ENCODE measurements at places on chromosomes 3 and 15.

DNA sequence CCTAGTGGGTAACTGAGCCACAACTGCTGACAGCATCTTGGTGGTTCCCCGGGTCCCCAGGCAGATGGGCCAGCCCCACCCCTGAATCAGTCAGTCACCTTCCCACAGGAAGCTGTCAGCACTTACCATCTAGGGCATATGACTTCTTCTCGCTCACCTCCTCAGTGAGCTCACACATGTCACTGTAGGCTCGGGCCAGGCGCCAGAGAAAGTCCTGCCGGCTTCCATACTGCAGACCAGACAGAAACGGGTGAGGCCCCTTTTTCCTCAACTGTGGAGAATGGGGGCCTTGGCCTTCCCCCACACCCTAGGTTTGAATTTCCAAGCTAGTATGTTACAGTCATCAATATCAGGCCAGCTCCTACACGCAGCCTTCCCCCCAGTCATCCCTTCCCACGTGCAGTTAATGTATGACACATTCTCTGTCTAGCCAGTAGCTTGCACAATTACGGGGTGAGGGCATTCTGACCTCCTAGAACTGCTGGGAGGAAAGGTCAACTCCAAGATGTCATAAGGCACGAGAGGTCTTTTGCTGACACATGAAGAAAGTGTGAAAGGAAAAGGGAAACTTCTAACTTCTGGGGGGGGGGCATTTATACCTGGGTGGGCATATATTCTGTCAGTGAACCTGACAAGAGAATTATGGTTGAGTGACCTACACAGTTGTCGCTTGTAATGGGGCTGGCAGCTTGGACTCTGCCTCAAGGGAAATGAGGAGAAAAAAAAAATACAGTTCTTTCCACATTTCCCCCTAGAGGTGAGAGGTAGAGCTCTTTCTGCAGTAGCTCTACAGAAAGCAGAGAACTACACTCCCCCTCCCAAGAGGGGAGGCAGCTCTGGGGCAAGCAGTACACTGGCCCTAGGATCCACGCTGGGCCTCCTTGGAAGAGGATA lies 10.9 kb downstream of the RMDN3 start:
- no peak overlapping the region for H3K27ac ChIP-seq
- no peak for DNase-seq

DNA sequence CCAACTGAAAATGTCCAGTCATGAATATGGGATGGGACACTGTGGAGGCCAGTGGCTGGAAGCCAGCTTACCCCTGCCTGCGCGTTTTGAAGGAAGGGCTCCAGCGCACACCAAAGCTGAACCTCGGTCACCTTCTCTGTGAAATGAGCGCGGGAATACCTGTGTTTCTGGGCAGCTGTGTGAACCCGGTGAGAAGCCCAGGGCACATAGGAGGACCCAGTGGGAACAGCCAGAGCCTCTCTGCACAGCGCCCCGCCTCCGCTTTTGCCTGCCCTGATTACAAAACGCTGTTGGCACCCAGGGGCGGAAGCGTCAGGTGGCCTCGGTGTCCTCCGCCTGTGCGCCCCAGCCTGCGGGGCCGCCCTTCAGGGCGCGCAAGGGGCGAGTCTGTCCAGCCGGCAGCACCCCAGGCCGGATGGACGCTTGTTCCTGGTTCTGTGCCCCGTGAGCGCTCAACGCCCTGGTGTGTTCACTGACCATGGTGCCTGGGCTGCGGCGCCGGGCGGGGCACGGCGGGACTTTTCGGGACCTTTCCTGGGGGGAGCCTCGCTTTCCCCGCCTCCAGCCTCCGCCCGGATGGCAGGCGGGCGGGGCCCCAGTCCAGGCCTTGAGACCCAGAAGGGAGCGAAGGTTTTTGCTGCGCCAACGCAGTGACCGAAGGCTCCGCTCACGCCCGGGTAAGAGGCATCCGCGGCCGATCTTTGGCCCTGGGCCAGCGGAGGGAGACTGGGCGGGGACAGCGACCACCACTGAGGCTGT lies at the start of gene SQOR:
Gene SQOR (plus strand): TSS at position 598 of the 759 bp plus-strand sequence. CDS start 23,895 bp downstream, outside the sequence.
- no peaks in the 10 kb centered on the region for H3K36me3 ChIP-seq
- H3K4me3 ChIP-seq: peak within 1 kb of the TSS; percentile 72
- H3K27ac ChIP-seq: no peak within 1 kb of the TSS
- DNase-seq: peak; percentile 68

DNA sequence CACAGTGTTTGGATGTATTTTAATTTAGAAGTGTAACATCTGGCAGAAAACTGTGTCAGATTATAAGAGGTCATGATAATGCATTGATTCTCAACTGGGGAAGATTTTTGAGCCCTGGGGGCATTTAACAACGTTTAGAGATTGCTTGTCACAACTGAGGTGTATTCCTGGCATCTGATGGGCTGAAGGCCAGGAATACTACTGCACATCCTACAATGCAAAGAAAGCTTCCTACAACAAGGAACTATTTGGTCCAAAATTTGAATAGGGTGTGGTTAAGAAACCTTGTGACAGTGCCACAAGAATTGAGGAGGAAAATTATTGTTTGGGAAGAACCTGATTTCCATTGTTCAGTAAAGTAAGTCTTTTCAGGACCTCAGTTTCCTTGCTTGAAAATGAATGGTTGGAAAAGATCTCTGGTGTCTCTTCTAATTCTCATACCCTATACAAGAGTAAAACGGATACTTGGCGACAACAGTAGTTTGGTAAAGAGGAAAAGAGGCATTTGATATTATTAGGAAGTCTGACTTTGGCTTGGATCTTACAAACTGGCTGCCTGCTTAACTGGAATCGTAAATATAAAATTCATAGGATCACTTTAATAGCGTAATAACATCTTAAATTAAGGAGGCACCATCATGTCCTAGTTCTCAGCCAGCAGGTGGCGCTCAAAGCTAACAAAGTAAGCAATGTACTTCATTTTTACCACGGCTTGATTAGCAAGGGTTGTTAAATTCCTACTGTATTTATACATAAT lies 4.3 kb downstream of the DAZL start:
- no peak overlapping the region for H3K27ac ChIP-seq
- no peak overlapping the region for H3K4me3 ChIP-seq
- H3K27me3 ChIP-seq: no peaks in the 10 kb centered on the region
- peaks cover 2% of the 10 kb centered on the region for H3K36me3 ChIP-seq
- H3K4me1 ChIP-seq: no peaks in the 10 kb centered on the region
- DNase-seq: peak; percentile 56

DNA sequence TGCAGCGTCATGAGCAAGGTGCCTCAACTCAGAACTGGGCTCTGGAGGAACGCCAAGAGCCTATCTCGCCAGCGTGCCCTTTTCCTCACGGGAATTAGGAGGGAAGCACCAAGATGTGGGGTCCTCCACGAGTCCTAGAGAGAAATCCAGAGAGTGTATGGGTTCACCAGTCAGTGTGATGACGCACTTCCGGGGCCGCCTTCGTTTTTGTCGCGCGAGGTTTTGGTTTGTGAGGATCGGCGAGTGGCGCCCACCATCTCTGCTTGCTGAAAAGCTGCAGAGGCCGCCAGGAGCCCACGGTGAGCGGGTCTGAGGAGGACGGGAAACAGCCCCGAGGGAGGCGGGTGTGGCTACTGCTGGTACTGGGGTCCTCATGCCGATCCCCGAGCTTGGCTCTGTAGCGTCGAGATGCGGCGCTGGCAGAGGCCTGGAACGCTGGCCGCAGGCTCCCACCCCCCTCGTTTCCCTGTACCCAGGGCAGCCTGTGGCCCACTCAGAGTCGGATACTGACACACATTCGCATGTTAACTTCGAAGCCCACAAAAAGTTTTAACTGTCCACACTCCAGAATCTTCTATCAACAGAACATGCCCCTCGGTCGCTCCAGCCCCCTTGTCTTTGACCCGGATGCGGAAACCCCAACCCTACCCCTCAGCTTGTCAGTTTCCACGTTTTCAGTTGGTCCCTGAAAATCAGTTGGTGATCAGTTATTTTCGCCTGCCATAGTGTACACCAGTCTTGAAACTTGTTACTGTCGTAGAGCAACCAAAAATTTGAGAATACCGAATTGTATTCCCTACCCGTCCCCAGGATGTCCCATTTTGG lies 30.4 kb downstream of the ZNF662 start:
- no peak overlapping the region for H3K4me3 ChIP-seq
- H3K27ac ChIP-seq: no peak overlapping the region
- no peaks in the 10 kb centered on the region for H3K4me1 ChIP-seq
- no peaks in the 10 kb centered on the region for H3K36me3 ChIP-seq

- DNase-seq: peak; percentile 60
- H3K4me3 ChIP-seq: peak overlapping the region; percentile 86
- no peaks in the 10 kb centered on the region for H3K4me1 ChIP-seq
- H3K36me3 ChIP-seq: no peaks in the 10 kb centered on the region
- H3K27ac ChIP-seq: no peak overlapping the region
Observed at GRCh38 chr15:100880139-100880896, 687 bp downstream of the ALDH1A3 start.

GRCh38 chr3:57031631-57032541 lies 28.6 kb upstream of the SPATA12 start:
- no peak for DNase-seq
- no peak overlapping the region for H3K27ac ChIP-seq
- H3K36me3 ChIP-seq: no peaks in the 10 kb centered on the region
- no peaks in the 10 kb centered on the region for H3K27me3 ChIP-seq
- peaks cover 4% of the 10 kb centered on the region for H3K4me1 ChIP-seq
- no peak overlapping the region for H3K4me3 ChIP-seq

DNA sequence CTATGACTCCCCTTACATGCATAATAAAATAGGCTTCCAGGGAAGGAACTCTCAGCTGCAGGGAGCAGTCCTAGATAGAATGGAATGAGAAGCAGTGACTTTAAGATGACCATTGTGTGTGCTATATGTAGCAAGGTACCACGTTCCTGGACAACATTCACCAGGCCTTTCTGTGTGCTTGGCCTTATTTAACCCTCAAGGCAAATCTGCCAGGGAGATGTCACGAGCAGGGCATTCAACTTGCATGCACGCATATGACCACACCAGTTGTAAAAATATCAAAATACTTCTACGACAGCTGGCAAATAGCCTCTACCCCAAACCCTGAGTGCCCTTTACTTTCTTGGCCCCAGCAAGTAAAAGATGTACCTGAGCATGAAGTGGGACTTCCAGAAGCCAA lies 197.3 kb upstream of the ST8SIA2 start:
- peaks cover 2% of the 10 kb centered on the region for H3K36me3 ChIP-seq
- H3K4me1 ChIP-seq: no peaks in the 10 kb centered on the region
- DNase-seq: no peak
- H3K27me3 ChIP-seq: no peaks in the 10 kb centered on the region
- no peak overlapping the region for H3K27ac ChIP-seq
- no peak overlapping the region for H3K4me3 ChIP-seq

GRCh38 chr3:122435950-122436349 lies 20.1 kb upstream of the WDR5B start:
- no peak for DNase-seq
- H3K4me3 ChIP-seq: no peak overlapping the region
- H3K4me1 ChIP-seq: no peaks in the 10 kb centered on the region

DNA sequence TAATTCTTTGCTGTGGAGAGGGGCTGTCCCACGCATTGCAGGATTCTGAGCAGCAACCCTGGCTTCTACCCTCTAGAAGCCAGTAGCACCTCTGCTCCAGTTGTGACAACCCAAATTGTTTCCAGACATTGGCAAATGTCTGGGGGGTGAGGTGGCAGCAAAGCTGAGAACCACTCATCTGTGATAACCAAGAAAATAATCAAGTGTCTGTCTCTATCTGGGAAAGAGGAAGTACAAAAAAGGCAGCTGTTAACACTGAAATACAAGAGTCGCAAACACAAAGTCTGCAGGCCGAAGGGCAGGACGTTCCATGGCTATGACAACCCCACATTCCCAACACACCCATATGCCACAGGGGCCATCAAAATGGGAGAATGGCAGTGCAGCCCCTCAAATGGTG lies 42.2 kb upstream of the GNB5 start:
- no peak for DNase-seq
- peaks cover 4% of the 10 kb centered on the region for H3K36me3 ChIP-seq
- no peaks in the 10 kb centered on the region for H3K27me3 ChIP-seq
- no peaks in the 10 kb centered on the region for H3K4me1 ChIP-seq

DNA sequence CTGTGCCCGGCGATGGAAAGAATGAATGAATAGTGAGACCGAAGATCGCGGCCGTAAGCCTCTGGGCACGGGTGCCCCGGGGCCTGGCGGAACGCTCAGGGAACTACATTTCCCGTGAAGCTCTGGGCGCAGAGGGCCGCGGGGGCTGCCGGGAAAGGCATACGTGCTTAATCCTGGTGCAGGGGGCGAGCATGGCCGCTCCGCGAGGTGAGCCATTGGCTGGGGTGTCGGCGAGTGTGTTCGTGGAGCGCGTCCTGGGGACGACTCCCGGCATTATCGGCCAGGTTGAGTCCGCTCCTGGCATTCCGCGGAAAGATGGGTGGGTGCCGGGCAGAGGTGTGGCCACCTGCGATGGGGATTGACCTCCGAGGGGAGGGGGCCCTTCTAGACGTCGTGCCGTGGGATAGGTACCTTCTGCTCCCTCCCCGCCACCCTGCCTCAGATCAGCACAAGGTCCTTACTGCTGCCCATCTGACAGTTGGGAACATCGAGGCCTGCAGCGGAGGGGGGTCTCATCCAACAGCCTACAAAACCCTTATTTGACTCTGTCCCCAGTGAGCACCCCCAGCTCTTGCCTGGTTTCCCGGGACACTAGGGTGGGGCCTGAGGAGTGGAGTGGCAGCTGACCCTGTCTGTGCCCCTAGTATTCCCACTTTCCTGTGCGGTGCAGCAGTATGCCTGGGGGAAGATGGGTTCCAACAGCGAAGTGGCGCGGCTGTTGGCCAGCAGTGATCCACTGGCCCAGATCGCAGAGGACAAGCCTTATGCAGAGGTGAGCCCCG lies at the start of gene MPI:
Gene MPI (plus strand): TSS at position 160 of the 782 bp plus-strand sequence. CDS start 32 bp downstream, at position 192.
- no peaks in the 10 kb centered on the region for H3K27me3 ChIP-seq
- peak within 1 kb of the TSS; percentile 90 for H3K4me3 ChIP-seq
- H3K36me3 ChIP-seq: peaks cover 15% of the 10 kb centered on the region
- no peak within 1 kb of the TSS for H3K27ac ChIP-seq
- peak; percentile 89 for DNase-seq

DNA sequence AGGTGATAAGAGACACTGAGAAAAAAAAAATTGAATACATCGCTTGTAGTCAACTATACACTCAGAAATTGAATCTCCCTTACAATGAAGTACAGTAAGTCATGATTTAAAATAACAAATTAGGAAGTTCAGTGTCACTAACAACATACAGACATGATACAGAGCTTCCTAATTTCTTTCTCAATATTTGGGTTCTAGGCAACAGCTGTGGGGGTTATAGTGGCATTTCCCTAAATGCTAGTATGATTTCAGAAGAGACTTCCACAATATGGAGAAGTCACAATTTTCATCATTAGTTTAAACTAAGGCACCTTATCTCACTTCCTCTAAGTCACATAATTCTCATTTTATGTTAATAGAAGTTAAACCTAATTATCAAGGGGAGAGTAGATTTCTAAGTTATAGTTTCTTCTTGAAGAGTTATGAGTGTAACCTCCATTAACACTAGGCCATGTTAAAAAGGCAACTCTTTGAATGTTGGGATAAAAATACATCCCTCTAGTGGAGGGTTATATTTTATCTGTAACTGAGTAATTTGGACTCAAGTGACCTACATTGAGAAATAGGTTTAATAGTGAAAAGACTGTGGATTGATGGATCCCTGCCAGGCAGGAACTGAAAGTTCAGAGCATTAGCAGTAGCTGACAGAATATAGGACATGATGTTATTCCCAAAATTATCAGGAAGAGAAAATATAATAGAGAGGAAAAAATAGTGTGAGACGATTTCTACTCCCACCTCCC lies 286.0 kb upstream of the SUCLG2 start:
- H3K4me3 ChIP-seq: no peak overlapping the region
- H3K27me3 ChIP-seq: no peaks in the 10 kb centered on the region
- no peak overlapping the region for H3K27ac ChIP-seq
- DNase-seq: no peak
- no peaks in the 10 kb centered on the region for H3K4me1 ChIP-seq

- H3K4me1 ChIP-seq: peaks cover 7% of the 10 kb centered on the region
- no peak overlapping the region for H3K4me3 ChIP-seq
- H3K27ac ChIP-seq: no peak overlapping the region
- H3K27me3 ChIP-seq: no peaks in the 10 kb centered on the region
Observed at GRCh38 chr3:131075632-131076328, 49.1 kb downstream of the NEK11 start.
